ENCODE measurements at places on chromosomes 4 and X.

DNA sequence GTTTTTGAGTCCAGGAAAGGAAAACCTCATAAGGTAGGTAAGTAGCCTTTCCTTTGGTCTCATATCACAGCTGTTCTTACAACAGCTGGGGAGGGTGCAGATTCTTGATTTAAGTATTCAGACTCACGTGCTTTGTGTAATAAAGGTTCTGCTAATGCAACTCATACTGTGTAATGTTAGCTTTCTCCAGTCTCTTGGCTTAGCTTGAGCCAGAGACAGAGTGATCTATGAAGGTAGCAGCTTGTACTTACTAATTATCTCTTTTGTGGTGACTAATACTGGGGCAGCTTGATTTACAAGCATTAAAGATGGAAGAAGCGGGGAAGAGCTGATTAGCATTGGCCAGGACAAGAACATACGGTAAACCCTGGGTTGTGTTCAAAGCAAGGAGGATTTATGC lies 80.3 kb downstream of the LNX1 start:
- no peak for DNase-seq

- no peak for DNase-seq
Measured at GRCh38 chrX:150361070-150361776, 1.9 kb upstream of the MAMLD1 start.

DNA sequence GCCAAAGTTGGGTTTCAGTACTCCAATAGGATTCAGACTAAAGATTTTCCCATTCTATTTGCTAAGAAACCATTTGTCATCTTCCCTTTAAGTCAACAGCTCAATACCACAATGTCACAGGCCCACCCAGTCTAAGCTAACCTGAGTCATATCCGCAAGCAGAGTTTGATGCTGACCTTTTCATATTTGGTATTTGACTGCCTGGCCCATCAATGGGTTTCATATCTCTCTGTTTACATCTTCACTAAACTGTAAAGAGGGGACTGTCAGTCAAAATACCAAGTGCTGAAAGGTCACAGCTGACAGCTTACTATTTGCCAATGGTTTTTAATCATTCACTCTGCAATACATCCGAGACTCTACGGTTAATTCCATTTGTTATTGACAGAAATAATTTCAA lies 707.5 kb upstream of the ACTRT1 start:
- no peak for DNase-seq

GRCh38 chr4:73434311-73434710 lies 1.7 kb upstream of the AFP start:
- DNase-seq, result peak; percentile 6
